NCI-H460 (cell line): ENCODE measurements at places on chromosomes 4 and X. TPM values are rescaled to one million over a fixed set of nuclear protein-coding genes. Genes with fewer than 3 reads are reported as not detected.

BGN gene
- 2.0 and 2.3 TPM in 2 replicates for total RNA-seq

P2RY8 gene
- total RNA-seq: not detected in 2 replicates

FHDC1 gene
- 3.3 and 3.8 TPM in 2 replicates for total RNA-seq

DGKK gene
- not detected in 2 replicates for total RNA-seq

SPANXN3 gene
- not detected in 2 replicates for total RNA-seq

IL2RG gene
- total RNA-seq: not detected in 2 replicates

LINC00632 gene
- total RNA-seq: 45.1 and 48.4 TPM in 2 replicates

CT45A6 gene
- not detected in 2 replicates for total RNA-seq

CT47B1 gene
- total RNA-seq: not detected in 2 replicates

LEF1 gene
- 0.69 TPM in 2 replicates for total RNA-seq

TCEAL2 gene
- total RNA-seq: not detected in 2 replicates

MAMLD1 gene
- total RNA-seq: 0.72 and 0.74 TPM in 2 replicates

TAF1 gene
- 24.1 and 27.3 TPM in 2 replicates for total RNA-seq

LUZP4 gene
- total RNA-seq: not detected in 2 replicates

C4orf51 gene
- total RNA-seq: not detected in 2 replicates

LETM1 gene
- 48.9 and 53.9 TPM in 2 replicates for total RNA-seq

G6PD gene
- total RNA-seq: 369 and 378 TPM in 2 replicates

FOXR2 gene
- not detected in 2 replicates for total RNA-seq

CDX4 gene
- total RNA-seq: not detected in 2 replicates

TEX13C gene
- total RNA-seq: not detected in 2 replicates

SATL1 gene
- 0.17 and 0.37 TPM in 2 replicates for total RNA-seq

HSFX3 gene
- not detected in 2 replicates for total RNA-seq
